ENCODE measurements at places on chromosomes 7 and 10.

DNA sequence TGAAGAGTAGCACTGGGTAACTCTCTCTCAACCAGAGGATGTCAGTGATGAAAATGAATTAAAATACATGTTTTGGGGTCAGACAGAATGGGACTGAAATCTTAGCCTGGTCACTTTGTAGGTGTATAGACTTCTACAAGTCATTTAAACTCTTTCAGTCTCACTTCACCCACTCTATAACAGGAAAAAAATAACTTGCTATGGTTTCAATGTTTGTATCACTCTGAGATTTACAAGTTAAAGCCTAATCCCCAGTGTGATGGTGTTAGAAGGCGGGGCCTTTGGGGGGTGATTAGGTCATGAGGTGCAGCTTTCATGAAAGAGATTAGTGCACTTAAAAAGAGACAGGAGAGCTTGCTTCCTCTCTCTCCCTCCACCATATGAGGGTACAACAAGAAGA, 134.8 kb downstream of the INHBA start:
- DNase-seq = no peak

GRCh38 chr10:126935263-126935946, 30.2 kb downstream of the DOCK1 start:
- DNase-seq = no peak

GRCh38 chr10:76973091-76974016, 664.3 kb downstream of the KCNMA1 start:
- DNase-seq = no peak

- DNase-seq = no peak
These were observed 10.1 kb downstream of the STK17A start for GRCh38 chr7:43593010-43593409.

DNA sequence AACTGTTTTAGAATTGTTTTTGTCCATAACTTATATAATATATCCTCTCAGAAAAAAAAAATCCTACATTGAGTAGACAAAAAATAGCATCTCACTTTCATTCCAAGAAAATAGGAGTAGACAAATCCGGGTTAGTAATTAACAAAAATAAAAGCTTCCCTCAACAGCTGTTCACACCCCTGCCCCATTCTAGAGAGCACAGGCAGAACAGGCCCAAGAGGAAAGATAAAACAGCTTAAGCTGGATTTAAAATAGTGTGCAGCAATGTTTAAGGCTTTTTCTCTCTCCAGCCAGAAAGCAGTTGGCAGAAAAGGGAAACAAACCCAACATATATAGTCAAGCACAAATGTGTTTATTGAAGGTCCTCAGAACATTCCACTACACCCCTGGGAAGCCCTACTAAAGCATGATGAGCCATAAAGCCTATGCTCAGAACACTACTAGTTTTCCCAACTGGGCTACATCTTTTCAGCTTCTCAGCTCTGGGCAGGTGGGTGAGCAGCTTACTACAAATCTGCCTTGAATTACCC, 189.9 kb downstream of the MTERF1 start:
- no peak for DNase-seq

- no peak for DNase-seq
These were observed 65.7 kb upstream of the HABP2 start for GRCh38 chr10:113487154-113487553.

GRCh38 chr7:98669329-98670000, 52.4 kb downstream of the NPTX2 start:
- DNase-seq = no peak

- no peak for DNase-seq
These were observed 92.6 kb upstream of the HECTD2 start for GRCh38 chr10:91317541-91317940.

DNA sequence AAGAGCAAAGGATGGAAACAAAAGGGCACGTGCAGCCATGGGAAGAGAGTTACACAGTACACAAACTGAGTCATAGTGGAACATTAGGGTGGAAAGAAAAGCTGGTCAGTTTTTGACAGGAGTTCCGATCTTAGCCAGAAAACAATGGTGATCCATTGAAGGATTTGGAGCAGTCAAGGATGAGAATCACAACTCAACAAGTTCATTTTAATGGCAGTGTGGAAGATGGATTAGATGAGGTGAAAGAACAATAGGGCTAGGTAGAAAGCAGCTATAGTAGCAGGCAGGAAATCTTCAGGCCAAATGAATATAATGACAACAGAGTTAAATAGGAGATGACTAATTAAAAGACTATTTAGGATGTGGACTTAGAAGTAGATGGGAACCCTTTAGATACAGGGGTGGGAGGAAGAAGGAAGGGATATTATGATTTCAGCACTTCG, 136.3 kb downstream of the DOCK4 start:
- no peak for DNase-seq

DNA sequence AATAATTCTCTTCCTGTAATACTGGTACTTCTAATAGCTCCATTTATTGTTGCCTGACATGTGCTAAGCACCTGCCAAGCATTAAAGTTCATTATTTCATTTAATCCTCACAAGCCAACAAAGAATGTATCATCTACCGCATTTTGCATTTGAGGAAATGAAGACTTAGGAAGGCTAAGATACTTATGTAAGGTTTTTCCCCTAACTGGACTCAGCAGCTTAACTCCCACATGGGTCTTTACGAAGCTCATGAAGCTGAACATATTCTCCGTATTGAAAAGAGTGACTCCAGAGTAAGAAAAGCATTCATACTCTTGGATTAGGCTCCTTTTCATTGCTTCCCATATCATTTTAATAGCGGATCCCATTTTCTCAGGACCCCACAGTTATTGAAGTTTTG, 155.7 kb upstream of the TMEM72 start:
- DNase-seq = no peak

DNA sequence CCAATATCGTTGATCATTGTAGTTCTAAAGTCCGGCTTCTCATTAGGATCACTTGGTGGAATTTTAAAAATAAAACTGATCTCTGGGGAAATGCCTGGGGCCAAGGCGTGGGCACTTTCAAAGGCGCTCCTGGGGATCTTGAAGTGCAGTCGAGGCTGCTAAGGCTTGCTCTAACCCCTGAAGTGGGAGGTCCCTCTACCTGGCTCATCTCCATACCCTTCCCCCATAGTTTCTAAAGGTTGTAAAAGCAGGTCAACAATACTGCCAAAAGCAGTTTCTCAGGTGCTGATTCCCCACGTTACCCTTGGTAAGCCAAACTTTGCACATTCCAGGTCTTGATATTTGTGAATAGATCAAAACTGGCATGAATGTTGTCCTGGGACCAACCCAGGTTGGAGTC, 79.0 kb upstream of the SP8 start:
- DNase-seq = no peak

- DNase-seq = no peak
These were observed 490.4 kb downstream of the DNAJB6 start for GRCh38 chr7:157827045-157827862.

DNA sequence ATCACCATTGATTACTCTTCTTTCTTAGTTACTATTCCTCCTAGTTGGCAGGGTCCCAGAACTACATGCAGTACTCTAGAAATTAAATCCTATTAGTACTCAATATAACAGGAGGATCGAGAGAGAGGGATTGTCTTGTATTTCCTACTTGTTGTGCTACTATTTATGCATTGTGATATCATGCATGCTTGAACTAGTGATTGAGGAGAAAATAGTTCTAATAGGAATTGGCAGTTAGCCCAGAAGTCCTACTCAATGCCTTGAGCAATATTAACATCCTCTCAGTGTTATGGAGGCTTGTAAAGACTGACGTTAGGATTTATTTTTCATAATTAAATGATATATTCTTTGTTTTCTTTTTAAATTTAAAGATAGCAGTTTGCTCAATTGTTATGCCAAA, 67.4 kb downstream of the FOXP2 start:
- no peak for DNase-seq

- no peak for DNase-seq
These were observed 285.7 kb downstream of the ZEB1 start for GRCh38 chr10:31604646-31605170.

DNA sequence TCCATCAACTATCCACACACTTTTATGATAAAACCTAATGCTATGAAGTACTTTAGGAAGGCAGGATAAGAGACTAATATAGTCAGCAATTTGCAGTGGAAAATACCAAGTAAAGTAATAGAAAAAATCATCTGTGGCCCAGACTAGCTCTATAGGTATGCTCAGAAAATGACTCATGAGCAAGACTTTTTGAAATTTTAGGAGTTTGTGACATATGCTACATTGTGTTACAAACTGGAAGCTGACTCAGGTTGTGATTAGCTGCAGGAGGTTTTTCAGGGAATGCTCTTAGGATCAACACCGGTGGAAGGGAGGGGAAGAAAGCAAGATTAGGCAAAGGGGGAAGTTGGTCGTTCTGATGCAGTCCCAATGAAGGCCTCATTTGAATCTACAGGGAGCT, 56.1 kb downstream of the FEZF1 start:
- no peak for DNase-seq

DNA sequence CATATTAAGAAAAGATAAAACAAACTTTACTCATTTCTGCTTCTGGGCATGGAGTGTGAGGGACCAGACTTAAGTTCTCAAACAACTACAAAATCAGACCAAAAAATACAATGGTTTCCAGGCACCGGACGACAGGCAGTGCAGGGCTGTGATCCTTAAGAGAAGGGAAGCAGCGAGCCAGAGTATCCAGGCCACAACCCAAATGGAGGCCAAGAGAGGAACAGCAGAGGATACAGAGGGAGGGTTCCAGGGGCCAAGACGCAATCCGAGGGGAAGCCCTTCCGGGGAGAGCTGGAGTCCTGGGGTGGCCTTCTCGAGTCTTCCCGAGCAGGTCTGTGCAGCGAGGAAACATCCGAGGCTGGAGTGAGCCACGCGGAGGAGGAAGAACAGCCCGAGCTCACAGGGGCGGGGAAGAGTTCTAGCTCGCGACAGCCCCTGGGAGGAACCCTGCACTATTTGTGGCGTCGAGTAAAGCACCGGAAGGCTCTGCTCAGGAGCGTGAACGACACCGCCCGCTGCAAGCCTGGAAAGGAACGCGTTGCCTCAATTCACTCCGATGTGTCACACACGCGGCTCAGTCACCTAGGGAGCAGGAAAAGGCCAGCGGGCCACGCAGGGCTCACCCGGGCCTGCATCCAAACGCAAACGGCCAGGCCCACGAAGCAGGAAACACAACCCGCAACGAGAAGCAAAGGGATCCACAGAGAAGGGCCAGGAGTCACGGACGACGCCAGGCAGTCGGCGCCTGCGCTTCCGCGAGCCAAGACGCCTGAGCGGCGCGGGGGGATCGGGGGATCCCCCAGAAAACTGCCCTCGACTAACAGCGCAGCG, 933 bp upstream of the RNF32 start:
- no peak for DNase-seq

GRCh38 chr7:44748948-44749731, 493 bp downstream of the ZMIZ2 start:
- no peak for DNase-seq

DNA sequence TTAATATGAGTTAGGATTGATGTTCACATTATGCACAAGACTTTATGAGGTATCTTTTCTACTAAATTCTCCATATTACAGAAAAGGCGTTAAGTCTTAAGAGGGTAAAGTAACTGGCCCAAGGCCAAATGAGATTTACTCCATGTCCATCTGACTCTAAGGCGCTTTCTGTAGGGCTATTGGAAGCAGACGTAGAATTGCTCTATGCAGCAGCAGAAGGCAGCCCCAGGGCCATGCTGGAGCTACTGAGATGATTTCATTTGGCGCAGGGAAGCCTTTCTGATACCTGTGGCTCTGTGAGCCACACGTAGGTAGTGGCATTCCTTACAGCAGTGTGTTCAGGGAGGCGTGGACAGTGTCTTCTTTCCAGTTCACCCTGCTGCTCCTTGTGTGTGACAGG, 133.1 kb downstream of the SH2D4B start:
- no peak for DNase-seq

DNA sequence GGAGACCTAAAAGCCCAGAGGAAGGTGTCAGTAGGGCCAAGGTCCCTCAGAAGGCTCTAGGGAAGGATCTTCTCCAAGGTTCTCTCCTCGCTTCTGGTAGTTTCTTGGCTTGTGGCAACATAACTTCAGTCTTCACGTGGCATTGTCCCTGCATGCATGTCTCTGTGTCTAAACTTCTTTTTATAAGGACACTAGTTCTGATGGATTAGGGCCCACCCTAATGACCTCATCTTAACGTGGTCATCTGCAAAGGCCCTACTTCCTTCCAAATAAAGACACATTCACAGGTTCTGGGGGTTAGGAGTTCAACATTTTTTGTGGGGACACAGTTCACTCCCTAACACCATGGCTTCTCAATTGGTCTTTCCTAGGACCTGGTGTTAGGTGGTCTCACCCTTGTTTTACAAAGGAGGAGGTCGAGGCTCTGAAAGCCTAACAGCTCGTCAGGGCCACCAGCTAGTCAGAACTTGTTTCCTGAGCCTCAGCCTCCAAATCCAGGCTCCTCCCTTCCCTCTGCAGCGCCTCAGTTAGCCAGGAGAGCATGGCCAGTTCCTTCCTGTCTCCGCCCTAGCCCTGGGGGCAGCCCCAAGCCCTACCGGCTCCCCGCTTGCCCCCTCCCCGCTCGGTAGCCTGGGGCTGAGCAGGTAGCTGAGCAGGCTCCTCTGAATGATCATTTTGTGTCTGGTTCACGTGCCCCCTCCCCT, 109.7 kb upstream of the PPIF start:
- DNase-seq = no peak

DNA sequence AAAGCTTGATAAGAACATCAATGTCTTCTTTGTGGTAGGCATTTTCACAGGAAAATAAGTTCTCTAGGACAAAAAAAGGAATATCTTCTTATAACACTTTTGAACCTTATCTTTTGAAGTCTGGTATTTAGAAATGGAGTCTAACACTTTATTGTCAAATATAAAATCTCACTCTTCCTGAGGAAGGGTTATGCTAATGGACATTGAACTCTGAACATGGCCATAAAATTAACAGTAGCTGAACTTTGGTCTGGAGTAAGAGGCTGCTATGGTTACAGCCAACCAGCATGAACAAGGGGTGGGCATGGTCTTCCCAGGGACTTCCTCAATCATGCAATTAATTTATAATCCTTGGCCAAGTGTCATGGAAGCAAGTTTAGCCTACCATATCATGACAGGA, at the start of gene CLRN3:
Gene CLRN3 (minus strand): TSS at position 199 of the 400 bp plus-strand sequence. CDS start 157 bp downstream, at position 42.
- DNase-seq = no peak

DNA sequence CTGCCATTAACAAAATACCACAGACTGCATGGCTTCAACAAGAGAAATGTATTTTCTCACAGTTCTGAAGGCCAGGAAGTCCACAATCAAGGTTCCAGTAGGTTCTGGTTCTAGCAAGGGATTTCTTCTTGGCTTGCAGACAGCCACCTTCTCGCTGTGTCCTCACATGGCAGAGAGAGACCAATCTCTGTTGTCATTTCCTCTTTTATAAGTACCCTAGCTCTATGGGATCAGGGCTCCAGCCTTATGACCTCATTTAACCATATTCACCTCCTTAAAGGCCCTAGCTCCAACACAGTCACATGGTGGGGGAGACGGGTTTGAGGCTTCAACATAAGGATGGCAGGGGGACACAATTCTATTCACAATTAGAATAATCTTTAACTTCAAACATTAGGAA, 23.6 kb downstream of the ABI1 start:
- DNase-seq = no peak

GRCh38 chr7:47681249-47681810, 99.4 kb upstream of the TNS3 start:
- DNase-seq = no peak

DNA sequence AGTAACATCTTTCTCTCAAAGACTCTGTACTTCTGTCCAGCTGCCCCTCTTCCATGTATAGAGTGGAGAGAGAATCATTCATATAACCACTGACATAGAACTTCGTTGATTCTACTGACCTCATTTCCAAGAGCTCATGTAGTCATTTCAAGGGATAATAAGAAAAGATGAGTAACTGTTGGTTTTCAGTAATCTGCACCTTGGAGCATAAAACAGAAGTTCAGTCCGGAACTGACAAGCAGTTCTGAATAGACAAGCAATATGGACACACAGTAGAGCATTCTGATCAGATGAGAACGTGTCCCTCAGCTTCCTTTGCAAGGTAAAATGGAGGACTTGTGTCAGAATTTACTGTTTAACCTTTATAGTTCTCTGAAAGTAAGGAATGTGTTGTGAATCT, 847.1 kb downstream of the REEP3 start:
- no peak for DNase-seq
